Neural crest cell (in vitro differentiated cells): ENCODE measurements at places on chromosomes 6 and 20. TPM values are rescaled to one million over a fixed set of nuclear protein-coding genes. Genes with fewer than 3 reads are reported as not detected.

Gene ZFP57
- total RNA-seq, result not detected in 2 replicates

Gene TRIM31
- total RNA-seq, result not detected in 2 replicates

Gene EPHA7
- 33.7 and 35.8 TPM in 2 replicates for total RNA-seq

Gene CYP24A1
- 0.93 and 1.3 TPM in 2 replicates for total RNA-seq

Gene MTFR2
- total RNA-seq, result 5.7 and 6.7 TPM in 2 replicates

Gene OARD1
- total RNA-seq, result 32.8 and 32.9 TPM in 2 replicates

Gene NMBR
- 0.35 TPM in 1 of 2 replicates, not detected in the other for total RNA-seq
